ENCODE measurements at places on chromosomes 3 and 15.

- no peak for DNase-seq
Observed at GRCh38 chr15:80211976-80212375, 40.0 kb downstream of the CTXND1 start.

DNA sequence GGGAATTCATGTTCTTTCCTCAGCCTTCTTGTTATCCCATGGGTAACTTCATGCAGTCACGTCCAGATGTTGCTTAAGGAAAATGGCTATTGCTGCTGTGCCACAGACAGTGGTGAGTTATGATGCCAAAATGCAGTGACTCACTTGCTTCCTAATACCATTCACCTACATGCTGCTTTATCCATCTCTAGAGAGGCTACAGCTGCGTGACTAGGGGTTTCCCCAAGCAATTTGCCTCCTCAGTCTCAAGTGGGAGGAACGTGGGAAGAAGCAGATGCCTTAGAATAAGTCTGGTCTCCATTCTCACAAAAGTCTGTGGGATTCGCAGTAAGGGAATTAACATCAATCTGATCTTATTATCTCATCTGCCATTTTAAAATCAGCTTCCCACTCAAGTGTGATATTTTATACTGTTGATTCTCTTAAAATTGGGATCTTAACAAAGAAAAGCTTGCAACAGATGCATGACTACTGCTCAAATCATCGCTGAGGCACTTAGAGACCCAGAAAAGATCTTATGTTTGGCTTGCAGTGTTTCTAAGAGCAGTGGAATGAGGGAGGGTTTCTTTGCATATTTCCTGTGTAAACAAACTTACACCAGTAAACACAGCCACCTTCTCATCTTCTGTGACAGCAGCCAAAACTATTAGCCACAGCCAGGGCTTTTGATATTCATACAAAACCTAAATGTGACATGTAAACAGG is 62.0 kb upstream of the ACP3 start:
- DNase-seq = peak; percentile 78

DNA sequence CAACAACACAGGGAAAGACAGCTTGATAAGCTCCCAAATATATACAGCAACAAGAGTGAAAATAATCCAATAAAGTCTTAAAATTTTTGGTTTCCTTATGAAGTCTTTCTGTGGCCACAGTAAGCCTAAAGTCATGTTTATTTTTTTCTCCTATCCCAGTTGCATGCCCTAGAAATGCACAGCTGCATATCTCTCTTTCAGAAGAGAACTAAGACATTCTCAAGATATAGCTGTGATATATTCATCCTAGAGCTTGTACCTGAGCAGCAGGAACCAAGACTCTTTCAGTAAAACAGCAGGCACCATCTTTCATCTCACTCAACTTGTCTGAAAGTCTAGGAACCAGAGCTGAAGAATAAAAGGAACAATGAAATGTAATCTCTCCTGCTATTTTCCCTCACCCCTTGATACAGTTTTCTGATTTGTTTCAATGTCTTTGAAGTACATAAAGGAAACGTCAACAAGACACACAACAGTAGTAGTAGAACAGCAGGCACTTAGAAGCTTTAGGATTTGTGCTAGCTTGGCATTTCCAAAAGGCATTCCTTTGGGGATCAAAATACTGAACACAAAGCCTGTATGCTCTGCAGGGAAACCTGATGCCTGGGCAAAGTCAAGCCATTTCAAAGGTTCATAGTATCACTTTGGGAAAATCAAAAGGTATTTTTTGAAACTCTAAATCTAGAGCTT is 536.8 kb downstream of the PYDC2 start:
- DNase-seq = no peak

GRCh38 chr3:194177141-194177540 is 41.2 kb downstream of the HES1 start:
- DNase-seq = no peak

DNA sequence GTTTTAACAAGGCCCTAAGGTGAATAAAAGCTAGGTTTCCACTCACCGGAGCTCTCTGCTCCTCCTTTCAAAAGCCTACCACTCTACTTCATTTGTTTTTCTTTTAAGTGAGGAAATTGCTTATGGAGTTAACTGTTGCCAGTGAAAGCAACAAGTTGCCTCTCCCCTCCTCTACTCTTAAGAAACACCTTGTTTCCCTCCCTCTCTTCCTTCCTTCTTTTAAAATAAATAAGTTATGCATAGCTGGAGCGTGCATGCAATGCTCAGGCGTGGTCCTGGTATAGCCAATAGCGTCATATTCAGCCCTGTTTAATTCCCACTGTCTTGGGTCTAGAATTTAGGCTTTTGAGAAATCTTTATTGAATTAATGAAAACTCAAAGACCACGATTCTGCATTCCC is 101.1 kb upstream of the IGF1R start:
- no peak for DNase-seq

DNA sequence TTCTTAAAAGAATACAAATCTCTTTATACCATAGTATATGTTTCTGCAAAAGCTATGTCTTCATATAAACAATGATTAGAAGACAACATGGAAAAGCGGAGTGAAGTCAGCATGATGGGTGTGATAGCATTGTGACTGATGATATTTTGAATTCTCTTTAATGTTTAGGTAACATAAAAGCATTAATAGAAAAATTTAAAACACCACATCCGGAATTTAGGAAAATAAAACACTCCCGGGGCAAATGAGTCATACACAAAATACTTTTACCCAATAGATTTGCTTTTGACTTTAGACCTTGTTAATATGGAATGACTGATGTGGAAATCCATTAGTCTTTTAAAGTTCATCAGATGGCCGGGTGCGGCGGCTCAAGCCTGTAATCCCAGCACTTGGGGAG is 134.7 kb downstream of the P3H2 start:
- peak; percentile 58 for DNase-seq

GRCh38 chr15:57364282-57365007 is 11.9 kb upstream of the CGNL1 start:
- DNase-seq = peak; percentile 10

DNA sequence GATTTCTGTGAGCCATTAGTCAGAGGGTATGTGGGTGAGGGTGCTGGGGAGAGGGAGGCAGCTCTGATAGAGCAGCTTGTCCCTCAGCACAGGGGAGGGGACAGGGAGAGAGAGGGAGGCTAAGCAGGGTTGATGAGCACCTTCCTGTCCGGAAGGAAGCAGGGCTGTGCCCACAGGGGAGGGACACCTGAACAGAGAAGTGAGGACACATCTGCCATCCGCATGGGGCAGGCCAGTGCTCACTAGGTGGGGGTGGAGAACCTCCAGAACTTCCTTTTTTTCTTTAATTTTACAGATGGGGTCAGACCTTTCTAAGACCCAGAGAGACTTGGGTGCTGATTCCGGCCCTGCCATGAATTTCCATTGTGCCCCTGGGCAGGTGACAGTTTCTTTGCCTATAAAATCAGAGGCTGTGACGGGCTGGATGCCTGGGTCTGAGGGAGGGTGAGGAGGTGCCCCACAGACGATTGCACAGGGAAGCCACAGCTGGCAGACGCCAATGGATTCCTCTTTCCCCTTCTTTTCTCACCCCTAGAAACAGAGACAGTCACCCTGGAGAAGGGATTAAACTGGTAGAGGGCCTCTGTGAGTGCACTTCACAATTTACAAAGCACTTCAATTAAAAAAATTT is 4.1 kb upstream of the TGM5 start:
- DNase-seq = no peak

- no peak for DNase-seq
Observed at GRCh38 chr3:133038731-133039375, 662 bp downstream of the TMEM108 start.

DNA sequence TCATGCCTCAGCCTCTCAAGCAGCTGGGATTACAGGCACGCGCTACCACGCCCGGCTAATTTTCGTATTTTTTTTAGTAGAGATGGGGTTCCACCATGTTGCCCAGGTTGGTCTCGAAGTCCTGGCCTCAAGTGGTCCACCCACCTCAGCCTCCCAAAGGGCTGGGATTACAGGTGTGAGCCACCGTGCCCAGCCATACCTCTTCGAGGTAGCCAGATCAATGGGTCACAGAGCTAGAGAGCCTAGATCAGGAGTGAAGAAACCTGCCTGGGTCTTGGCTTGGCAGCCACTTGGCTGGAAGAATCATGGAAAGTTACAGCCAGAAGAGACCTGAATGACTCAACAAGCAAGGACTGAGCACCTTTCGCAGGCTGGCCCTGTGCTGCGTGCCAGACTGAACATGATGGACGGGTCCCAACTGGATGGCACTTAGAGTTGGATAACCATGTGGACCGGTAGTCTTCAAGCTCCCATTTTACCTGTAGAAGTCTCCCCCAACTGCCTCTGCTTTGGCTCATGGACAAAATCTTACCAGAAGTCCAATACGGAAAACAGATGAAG is 29.7 kb downstream of the GNB5 start:
- DNase-seq = no peak

- DNase-seq = no peak
Observed at GRCh38 chr15:26968806-26969205, 2.2 kb upstream of the GABRG3 start.

GRCh38 chr3:142021127-142021526 is 128.2 kb downstream of the TFDP2 start:
- DNase-seq = no peak

GRCh38 chr3:155243512-155243921 is 50.0 kb downstream of the STRIT1 start:
- peak; percentile 81 for DNase-seq

- DNase-seq = peak; percentile 51
Observed at GRCh38 chr3:45677033-45677446, 12.2 kb upstream of the SACM1L start.

DNA sequence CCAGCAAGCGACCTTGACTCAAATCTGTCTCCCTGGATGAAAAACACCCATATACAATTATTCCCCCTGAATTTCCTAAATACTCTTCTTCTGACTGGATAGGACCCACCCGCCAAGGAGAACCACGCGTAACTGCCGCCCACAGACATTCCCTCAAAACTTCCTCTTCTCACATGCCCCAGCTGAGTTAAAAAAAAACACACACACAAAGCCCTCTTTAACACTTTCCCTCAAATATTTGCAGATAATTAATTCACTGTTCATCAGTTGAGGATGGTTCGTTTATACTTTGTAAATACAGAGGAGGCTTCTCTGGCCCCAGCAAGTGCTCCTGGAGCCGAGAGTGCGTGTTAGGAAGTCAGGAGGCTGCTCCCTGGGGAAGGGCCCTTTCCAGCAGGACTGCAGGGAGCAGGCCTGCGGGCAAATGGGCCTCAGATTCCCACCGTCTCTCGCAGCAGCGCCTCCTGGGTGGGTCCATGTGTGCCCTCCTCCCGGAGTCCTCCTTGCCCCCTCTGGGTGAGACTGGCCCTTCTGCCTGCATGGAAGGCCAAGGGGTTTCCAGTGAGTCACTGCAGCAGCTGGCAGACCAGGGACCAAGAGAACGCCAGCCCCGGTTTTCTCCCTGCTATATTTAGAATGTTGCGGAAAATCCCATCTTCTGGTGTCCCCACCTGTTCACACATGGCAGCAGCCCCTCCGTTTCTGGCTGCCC is 46.8 kb downstream of the MGLL start:
- peak; percentile 75 for DNase-seq

DNA sequence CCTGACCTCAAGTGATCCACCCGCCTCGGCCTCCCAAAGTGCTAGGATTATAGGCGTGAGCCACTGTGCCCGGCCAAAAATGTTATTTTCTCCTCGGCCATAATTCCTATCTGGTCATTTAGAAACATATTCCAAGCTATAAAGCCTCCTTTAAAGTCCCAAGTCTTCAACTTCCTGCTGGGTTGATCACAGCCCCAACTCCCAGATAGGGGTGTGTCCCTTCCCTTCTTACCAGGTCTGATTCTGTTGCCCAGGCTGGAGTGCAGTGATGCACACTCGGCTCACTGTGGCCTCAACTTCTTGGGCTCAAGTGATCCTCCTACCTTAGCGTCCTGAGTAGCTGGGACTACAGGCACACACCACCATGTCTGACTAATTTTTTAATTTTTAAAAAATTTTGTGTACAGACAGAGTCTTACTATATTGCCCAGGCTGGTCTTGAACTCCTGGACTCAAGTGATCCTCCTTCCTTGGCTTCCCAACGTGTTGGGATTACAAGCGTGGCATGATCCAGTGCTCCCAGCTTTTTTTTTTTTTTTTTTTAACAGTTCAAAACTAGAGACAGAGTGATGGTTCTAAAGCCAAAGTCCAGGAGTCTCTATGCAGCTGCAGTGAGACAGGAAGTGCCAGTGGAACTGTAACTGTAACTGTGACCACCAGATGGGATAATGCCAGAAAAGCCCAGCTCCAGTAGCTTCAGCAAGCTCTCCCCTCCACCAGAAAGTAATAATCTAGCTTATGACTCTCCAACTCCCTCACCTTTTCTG is 8.2 kb upstream of the PRKAR2A start:
- no peak for DNase-seq

- DNase-seq = no peak
Observed at GRCh38 chr3:133468251-133468721, 68.4 kb downstream of the BFSP2 start.

DNA sequence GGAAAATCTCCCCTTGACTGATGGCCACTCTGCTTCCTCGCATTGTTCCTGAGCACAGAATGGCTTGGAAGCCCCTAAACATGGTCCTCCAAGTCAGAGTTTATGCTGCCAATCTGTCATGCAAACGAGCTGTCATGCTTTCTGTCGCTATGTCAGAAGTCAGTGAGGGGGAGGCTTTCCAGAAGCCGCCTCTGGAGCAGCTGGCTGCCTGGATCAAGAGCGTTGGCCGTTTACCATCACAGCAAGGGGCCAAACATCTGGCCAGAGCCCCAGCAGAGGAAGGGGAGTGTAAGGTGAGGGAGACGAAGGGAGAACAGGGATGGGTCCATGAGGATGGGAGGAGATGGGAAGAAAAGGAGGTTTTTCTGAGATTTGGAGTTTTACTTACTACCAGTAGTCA is 372.6 kb upstream of the NR2F2 start:
- no peak for DNase-seq

DNA sequence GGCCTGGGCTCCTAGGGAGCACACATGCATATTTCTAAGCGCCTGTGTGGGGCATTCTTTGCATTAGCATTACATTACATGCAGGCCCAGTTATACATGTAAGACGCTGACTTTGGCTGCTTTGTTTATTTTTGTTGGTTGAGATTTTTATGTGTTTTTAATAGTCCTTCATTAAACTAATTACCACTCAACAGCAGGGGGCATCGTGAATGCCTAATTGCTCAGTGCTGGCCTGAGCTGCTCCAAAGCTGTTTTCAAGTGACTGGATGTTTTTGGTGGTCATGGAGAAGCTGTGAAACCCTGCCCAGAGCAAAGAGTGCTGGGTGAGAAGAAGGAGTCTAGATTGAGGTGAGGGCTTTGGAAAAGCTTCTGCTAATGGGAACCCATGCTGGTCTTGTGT is 41.5 kb downstream of the GPD1L start:
- no peak for DNase-seq

- DNase-seq = no peak
Observed at GRCh38 chr3:42176242-42177034, 85.3 kb downstream of the TRAK1 start.

GRCh38 chr3:15271785-15272381 is 60.5 kb downstream of the SH3BP5 start:
- DNase-seq = no peak

- DNase-seq = no peak
Observed at GRCh38 chr3:120821426-120821825, 78.9 kb downstream of the GTF2E1 start.

GRCh38 chr15:20340331-20340811 is 201.2 kb downstream of the GOLGA6L6 start:
- no peak for DNase-seq
